ENCODE measurements at places on chromosomes 3 and 15.
A peak's percentile ranks its signal among the peaks of the same experiment; 100 is the strongest.

DNA sequence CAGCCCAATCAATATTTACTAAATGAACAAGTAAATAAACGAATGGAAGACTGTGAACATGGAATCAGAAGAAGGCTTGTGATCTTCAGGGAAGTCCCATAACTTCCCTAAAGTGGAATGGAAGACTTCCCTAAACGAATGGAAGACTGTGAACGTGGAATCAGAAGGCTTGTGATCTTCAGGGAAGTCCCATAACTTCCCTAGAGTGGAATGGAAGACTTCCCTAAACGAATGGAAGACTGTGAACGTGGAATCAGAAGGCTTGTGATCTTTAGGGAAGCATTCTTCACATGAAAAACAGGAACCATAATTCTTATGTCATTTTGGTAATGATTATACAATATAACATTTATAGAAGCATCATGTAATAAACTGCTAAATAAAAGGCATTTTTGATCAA lies 38.8 kb downstream of the EOGT start:
- no peak for DNase-seq

GRCh38 chr3:52077925-52078324 lies 21.6 kb upstream of the DUSP7 start:
- no peak for DNase-seq

DNA sequence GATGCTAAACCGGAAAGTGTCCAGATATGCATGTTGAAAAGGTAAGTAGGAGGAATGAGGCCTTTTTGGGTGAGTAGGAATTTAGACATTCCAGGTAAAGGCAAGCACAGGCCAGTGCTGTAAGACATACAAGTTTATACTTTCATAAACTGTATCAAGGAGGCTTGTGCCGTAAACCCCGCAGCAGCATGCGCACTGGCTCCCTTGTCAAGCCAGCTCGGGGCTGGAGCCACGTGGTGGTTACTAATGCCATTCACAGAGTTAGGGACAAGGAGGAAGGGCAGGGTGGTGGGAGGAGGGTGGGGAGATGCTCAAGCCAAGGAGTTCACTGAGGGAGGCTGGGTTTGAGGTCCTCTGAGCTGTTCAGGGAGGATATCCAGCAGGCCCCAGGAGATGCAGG lies 35.8 kb downstream of the PLD1 start:
- no peak for DNase-seq

DNA sequence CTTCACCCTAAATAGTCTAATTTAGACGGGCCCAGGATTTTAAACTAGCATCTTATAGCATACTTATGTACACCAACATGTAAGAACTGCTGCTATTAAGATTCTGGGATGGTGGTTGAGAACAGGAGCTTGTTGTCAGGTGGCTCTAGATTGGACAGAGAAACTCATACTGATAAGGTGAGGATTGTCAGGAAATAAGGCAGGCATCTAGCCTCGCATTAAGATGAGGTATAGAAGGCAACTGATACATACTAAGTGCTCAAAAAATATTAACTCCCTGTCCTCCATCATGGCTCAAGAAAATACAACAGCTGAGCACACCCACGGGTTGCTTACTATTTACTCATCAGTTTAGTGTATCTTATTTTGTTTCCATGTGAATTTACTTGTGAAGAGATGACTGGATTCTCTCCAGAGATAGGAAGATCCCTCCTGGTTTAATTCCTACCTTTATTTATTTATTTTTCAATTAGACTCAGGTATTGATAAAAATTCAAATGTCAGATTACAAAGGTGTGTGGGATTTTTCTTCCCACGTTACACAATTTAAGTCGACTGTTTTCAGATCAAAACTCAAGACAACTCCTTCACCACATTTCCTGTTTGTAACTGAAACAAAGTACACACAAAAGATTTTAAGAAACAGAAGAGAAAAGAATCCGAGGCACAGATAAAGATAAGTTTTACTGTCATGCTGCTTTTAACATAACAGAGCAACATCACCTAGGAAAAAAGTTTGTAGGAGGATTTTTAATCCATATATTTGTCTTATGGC lies at the start of gene TRAT1:
Gene TRAT1 (plus strand): TSS at position 664 of the 775 bp plus-strand sequence. CDS start 142 bp downstream, outside the sequence.
- DNase-seq: no peak

DNA sequence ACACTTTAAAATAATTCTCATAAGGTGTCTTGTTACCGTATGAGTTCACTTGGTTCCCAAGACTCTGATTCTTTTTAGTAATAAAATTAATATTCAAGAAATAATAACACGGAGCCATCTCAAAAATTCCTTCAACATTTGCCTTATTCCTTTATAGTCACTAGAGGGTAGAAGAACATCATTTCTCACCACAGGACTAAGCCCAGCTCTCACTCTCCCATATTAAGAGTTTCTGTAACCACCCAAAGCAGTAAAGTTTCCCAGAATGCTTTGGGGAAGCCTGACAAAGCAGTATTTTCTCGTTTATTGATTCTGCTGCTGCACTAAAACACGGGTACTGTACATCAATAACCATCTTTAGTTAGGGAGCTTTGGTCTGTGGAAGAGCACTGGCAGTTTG lies 114.9 kb downstream of the MCTP2 start:
- DNase-seq: no peak

- peak; percentile 31 for DNase-seq
Observed at GRCh38 chr3:66276705-66277274, 56.0 kb downstream of the SLC25A26 start.

GRCh38 chr3:129626744-129627349 lies 20.4 kb upstream of the PLXND1 start:
- DNase-seq: no peak

DNA sequence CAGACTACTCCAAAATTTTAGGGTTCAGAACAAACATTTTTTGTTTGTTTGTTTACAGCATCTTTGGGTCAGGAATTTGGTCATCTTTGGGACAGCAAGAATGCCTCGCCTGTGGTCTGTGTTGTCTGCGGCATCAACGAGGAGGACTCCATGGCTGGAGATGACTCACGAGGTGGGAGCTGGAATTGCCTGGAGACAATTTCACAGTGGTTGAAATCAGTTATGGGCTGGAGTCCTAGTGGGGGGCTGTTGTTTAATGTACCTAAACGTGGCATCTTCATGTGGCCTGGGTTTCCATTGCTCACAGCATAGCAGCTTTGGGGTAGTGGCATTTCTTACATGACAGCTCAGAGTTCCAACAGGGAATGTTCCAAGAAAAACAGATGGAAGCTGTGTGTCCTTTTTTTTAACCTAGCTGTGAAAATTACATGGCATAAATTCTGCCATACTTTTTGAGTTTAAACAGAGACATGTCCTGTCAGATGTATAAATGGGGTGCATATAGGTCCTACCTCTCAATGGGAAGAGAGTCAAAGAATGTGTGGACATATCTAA lies 507.3 kb upstream of the CBLB start:
- DNase-seq: no peak

GRCh38 chr15:90598031-90598577 lies 68.4 kb downstream of the CRTC3 start:
- DNase-seq: no peak

DNA sequence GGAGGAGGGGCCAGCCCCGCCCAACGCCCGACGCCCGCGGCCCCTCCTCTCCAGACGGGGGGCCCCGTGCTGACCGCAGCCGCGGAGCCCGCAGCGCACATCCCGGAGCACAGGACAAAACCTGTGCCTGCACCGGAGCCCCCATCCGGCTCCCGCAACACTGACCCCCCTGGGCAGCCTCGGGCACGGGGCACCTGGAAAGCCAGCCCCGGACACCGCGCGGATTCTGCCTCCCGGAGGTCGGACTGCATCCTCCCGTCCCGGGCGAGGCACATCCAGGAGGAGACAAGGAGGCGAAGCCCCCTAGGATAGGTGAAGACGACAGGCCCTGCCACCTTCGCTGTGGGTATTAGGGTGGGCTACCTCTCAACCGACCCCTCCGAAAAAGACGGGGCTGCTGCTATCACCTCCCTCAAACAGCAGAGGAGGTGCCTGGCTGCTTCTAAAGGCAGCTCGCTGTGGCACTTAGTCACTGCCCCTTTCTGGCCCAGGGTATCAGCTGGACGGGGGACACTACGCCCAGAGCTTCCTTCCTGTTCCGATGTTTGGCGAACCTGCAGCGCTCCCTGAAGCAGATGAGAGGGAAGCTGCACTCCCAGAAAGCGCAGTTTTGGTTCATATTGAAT lies 10.6 kb downstream of the XXYLT1 start:
- no peak for DNase-seq

DNA sequence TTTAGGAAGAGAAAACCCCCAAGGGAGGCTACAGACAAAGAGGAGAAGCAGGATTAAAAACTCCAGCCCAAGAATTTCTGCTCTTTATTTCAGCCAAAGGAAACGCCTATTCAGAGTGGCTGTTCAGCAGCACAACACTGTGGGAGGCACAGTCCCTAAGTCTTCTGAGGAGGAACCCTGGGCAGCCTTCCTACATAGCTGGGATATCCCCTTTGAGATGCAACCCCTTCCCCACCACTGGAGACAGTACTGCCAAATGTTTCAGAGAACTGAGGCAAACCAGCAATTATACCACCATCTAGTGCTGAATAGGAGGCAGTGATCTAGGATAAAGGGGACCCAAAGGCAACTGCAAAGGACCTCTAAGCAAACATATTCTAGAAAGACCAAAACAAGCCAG lies 168.1 kb downstream of the VPS13C start:
- no peak for DNase-seq

DNA sequence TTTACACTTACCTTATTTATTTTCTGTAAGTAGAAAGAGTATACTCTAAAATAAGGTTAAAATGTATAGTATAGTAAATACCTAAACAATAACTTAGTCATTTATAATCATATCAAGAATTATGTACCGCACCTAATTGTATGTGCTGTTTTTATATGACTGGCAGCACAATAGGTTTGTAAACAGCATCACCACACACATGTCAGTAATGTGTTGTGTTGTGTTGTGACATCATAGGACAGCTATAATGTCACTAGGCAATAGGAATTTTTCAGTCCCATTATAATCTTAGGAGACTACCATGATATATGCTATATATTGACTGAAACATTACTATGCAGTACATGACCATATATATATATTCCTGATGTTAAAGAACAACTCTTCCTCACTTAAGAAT lies 99.9 kb upstream of the CNTN4 start:
- DNase-seq: no peak

DNA sequence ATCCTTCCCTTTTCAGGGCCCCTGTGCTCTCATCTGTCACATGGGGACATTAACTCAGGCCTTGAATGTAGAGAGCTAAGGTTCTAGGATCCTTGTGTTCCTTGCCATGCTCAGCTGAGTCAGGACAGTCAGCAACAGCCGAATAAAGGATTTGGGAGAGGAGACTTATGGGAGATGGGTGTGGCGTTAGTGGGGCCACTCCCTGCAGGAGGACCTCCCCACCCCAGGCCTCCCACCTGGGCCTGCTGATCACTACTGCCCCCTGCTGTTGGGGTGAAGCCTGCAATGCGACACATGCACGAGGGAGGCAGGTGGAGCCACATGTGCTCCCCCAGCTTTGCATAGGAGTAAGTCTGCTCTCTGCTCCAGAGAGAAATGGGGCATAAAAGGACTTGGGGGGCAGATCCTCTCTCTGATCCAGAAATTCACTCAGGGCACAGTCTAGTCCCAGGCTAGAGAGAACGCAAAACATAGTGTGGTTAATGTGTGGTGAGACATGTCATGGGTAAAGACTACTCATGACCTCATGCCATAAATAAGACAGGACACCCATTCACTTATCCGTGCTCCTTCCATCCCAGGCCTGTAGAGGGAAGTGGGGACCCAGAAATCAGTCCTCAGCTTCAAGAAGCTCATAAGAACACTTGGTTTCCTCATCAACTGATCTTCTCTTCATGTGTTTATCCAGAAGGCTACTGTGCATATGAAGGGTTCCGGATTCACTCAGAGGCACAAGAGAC lies 19.4 kb downstream of the RBP1 start:
- DNase-seq: no peak

- no peak for DNase-seq
Observed at GRCh38 chr15:69094124-69094921, 66.1 kb upstream of the GLCE start.

DNA sequence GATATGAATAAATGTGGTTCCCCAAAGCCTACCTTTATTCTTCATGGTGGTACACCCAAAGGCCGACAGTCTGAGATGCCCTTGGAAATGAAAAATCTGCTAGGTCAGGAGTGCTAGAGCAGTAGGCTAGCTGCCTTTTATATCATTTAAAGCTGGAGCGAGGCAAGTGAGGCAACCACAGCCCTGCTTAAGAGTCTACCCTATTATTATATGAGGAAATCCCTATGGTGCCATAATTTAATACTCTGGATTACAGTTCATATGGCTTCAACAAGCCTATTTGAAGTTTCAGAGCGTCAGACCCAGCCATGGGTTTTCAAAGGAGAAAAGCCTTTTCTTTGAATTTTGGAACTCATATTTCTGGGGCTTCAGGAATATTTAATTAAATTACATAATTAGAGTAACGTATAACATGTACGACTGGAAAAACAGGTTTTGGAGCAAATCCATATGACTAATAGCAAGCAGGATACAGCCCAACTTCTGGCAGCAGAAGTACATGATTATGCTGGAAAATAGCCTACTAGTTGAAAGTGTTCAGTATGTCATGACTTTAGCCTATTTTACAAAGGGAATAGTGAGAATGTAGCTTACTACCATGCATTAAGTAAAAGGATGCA lies 18.0 kb upstream of the SLTM start:
- DNase-seq: no peak

DNA sequence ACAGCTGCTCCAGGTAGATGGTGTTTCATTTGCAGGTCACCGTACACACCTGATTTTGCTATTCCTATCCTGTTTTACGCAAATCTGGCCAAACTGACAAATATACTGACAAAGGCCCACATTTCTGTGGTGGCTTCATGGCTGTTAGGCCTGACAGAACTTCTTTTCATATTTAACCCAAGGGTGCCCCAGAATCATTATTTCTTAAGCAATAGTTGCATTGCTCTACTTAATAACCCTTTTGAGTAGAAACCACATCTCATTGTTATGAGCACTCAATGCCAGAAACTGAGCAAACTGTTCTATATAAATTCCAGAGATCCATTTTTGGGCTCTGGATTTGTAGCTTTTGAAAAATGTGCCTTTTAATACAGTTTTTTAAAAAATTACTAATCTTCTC lies 19.4 kb downstream of the ASTE1 start:
- no peak for DNase-seq

DNA sequence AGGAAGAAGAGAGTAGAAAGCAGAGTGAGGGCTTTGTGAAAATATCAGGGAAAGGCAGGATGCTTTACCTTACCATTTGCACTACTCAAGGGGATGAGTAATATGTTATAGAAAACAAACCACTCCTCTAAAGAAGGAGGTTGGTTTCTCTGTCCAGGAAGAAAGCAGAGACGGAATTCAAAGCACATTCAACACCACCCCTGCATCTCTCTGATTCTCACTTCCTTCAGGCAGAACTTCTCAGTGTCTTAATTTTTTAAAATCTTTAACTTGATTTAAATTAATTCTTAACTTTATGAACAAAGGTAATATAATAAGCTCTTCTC lies 82.4 kb downstream of the NR2F2 start:
- no peak for DNase-seq

DNA sequence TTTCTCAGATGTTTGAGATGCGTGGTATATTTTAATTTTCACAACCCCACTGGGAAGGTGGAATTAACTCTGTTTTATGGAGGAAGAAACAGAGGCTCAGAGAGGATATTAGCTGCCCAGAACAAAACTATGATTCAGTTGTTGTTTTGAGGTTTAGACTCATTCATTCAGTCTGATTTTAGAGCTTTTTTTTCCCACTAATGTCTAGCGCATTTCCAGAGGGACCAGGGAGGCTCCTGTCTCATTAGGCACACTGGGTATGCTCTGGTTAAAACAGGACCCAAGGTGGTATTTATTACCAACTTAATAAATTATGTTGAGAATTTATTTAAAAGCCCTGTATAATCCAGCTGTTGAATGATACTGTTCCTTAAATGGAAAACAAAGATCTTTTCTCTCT lies 272.0 kb upstream of the RGMA start:
- DNase-seq: no peak

- DNase-seq: peak; percentile 41
Observed at GRCh38 chr3:12405432-12406272, 78.6 kb upstream of the TSEN2 start.
